Stimulated activated CD4-positive, alpha-beta T cell treated with anti-CD3 and anti-CD28 coated beads, Interleukin-12 subunit alpha, Interleukin-12 subunit beta, amount 100 ng/mL, for 48 hours (primary cell): ENCODE measurements at places on chromosomes 3 and 15.

- DNase-seq: no peak
Measured at GRCh38 chr3:54432975-54433374, 310.6 kb downstream of the CACNA2D3 start.

GRCh38 chr15:91609231-91609630 lies 244.3 kb upstream of the SLCO3A1 start:
- DNase-seq: no peak

GRCh38 chr3:8529738-8530525 lies 28.3 kb downstream of the LMCD1 start:
- no peak for DNase-seq

GRCh38 chr3:129727707-129728106 lies 121.2 kb upstream of the PLXND1 start:
- DNase-seq: no peak

- DNase-seq: no peak
Measured at GRCh38 chr15:97030251-97030650, 699.8 kb downstream of the NR2F2 start.

DNA sequence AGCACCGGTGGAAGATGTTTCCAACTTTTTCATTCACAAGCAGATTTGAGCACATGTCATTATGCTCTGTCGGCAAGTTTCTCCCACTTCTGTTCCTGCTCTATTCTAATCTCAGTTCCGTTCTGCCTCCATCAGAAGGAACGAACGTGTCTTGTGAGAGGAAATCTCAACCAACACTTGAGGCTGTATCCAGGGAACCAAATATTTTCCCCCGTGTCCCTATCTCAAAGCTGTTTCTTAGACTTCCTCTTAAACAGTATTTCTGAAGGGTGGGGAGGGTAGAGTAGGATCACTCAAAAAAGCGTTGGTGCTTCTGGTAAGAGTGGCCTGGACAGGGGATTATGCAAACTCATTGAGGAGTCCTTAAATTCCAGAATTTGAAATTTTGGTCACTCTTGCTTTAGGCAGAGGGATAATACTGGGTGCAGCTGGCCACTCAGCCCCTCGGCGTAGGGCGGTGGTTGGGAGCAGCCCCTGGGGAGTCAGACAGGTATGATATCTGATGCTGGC lies 54.9 kb downstream of the FRMD4B start:
- no peak for DNase-seq

GRCh38 chr15:98196371-98196770 lies 235.9 kb downstream of the ARRDC4 start:
- DNase-seq: no peak

DNA sequence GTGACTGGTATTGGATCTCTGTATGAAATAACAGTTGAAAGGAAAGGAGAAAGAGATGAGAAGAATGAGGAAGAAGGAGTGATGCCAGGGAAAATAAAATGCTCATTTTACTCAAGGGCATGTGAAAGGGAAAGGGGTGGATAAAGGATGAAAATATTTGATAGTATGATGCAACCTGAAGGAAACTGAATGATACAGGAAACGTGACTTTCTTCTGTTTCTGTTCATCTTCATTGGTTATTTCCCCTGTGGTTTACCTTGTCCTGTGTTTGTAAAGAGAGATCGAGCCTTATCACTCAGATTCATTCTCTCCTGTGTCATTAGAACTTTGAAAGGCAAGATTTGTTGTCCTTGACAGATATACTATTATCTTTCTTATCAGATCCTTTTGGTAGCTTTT lies 243.6 kb upstream of the SLITRK3 start:
- DNase-seq: no peak

DNA sequence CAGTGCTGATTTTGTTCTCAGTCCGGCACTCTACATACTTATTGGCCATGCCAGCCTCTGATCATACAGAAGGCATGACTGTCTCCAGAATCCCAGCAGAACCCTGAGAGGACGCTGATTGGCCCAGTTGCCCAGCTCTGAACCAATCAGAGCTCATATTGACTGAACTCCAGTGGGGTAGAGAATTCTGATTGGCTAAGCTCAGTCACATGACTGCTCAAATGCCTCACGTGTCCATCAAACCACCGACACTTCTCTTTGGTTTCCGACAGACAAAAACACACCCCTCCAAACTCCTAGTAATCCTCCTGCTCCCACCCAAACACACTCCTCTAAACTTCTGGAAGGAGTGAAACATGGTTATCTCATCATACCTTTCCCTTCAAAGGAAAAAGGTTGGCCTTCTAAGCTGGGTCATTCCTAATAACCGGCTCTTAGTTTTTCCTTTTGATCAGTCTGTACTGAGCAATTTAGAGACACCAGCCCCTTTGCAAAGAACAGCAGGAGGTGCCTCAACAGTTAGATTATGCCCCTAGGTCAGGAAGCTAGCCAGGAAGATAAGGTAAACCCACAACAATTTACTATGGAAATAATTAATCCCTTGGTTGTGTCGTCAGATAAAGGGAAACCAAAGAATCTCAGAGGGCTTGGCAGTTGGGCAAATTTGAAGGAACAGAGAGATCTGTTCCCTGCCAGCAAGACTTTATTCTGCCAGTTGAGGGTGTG lies 187.8 kb downstream of the TLE3 start:
- DNase-seq: no peak

GRCh38 chr15:40763801-40764628 lies at the start of gene GCHFR:
Gene GCHFR, plus strand, starts transcription at chr15:40764068. Its CDS starts 113 bp downstream, at chr15:40764181.
- peak; percentile 43 for DNase-seq

GRCh38 chr3:120645083-120645845 lies 36.8 kb downstream of the HGD start:
- DNase-seq: no peak

DNA sequence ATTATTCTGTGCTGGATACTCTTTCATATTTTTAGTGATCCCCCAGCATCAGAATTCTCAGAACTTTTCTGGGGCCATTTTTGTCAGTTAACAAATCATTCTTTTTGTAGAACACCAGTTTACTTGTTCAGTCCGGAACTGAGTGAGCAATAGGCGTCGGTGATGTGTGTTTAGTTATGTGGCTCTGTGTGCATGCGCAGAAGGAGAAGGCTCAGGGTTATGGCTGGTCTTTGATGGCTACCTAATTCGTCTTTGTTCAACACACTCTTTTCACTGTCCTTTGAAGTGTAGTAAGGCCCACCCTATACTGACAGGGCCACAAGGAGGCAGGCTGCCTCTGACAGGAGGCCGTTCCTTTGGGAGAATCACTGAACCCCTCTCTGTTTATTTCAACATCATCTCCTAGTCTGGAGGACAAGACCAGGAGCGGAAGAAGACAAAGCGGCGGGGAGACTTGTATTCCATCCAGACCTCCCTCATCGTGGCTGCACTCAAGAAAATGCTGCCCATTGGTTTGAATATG lies 158.2 kb upstream of the CHRM5 start:
- DNase-seq: no peak

- DNase-seq: no peak
Measured at GRCh38 chr15:64583519-64583918, 123.1 kb downstream of the ZNF609 start.

DNA sequence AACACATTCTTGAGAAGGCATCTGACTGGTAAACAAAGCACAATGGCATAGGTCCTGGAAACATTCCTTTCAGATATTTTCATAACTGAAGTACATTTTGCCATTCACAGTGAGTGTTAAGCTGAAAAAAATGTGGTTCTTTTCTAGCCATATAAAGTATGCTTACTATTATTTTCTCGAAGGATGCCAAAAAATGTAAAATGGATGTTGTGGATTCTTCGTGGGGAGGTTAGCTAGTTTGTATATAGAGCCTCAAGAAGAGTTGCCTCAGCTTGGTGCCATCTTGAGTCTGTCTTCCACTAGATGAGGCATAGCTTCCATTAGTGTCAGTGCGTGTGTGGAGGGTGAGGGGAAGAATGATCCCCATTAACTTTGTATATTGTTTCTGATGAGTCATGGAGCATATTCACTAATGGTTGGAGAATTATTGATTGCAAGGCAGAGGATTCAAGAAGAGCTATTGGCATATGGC lies 4.1 kb downstream of the MBNL1 start:
- DNase-seq: no peak
